NCI-H1417 (cell line): ENCODE measurements at places on chromosomes 11 and 22.

DNA sequence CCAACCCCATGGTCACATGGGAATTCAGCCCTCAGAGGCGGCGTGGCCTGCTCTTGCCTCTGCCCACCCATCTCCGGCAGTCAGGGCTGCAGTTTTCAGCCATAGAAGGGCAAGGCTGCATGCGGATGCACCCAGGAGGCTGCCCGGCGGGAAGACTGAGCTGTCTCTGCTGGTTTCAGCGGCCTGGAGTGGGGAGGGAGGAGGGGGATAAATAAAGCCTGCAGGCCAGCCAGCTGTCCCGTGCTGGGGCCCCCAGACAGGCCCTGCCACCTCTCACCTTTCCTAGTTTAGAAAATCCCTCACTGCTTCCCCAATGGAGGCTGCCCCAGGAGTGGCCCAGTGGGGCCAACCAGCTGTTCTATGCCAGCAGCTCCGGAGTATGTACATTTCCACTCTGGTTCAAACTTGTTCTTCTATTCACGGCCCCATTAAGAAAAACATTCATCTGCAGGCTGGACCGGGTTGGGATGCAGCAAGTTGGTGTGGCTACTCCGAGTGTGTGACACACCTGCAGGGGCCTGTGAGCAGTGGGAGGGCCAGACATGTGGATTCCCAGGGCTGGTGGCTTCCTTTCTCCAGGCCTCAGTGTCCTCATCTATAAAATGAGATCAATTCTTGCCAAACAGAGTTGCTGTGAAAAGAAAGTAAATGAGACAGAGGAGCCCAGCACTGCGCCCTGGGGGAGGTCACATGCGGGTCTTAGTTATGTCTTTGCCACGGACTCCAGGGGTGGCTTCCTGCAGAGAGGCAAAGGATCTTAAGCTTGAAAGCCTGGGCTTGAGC, 5.0 kb downstream of the MICALL1 start:
- DNase-seq = no peak

GRCh38 chr22:49777569-49778249, 50.0 kb downstream of the BRD1 start:
- no peak for DNase-seq

DNA sequence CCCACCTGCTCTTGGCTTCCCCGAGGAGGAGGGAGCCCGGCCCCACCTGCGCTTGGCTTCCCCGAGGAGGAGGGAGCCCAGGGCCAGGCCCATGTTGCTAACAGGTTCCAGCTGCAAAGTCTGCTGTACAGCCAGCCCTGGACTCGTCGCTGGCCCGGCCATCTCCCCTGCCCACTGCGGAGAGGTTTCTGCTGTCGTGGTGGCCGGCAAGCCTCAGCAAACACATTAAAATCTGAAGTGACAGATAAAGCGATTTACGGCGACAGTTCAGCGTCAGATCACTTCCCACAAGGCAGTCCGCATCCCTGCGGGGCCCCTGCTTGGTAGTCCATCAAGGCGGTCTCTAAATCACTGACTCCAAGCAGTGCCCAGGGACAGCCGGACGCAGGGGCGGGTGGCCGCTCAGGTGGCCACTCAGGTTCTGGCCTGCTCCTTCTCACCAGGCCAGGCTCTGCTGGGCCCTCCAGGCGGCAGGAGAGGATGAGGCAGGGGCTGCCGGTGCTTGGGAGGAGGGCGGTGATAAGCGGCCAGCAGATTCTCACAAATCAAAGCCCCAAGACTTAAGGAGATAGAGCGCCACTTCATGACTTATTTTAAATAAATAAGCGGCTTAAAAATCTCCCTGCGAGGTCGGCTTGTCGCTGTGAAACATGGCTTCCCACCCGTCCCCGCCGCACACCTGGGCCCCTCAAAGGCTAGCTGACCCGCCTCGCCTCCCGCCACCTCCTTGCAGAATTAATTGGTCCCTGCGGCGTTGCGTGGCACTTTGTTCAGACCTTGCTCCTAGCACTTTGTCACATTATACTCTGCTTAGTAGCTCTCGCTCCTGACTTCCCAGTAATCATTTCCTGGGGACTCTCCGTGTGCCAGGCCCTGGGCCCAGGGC, 21.1 kb downstream of the MACROD1 start:
- peak; percentile 77 for DNase-seq

GRCh38 chr22:48553694-48554308, 1273.9 kb downstream of the BRD1 start:
- no peak for DNase-seq

- DNase-seq = no peak
These were observed 561 bp downstream of the TRMT112 start for GRCh38 chr11:64316672-64317324.

GRCh38 chr11:14318581-14318981, 40.4 kb downstream of the RRAS2 start:
- DNase-seq = no peak

DNA sequence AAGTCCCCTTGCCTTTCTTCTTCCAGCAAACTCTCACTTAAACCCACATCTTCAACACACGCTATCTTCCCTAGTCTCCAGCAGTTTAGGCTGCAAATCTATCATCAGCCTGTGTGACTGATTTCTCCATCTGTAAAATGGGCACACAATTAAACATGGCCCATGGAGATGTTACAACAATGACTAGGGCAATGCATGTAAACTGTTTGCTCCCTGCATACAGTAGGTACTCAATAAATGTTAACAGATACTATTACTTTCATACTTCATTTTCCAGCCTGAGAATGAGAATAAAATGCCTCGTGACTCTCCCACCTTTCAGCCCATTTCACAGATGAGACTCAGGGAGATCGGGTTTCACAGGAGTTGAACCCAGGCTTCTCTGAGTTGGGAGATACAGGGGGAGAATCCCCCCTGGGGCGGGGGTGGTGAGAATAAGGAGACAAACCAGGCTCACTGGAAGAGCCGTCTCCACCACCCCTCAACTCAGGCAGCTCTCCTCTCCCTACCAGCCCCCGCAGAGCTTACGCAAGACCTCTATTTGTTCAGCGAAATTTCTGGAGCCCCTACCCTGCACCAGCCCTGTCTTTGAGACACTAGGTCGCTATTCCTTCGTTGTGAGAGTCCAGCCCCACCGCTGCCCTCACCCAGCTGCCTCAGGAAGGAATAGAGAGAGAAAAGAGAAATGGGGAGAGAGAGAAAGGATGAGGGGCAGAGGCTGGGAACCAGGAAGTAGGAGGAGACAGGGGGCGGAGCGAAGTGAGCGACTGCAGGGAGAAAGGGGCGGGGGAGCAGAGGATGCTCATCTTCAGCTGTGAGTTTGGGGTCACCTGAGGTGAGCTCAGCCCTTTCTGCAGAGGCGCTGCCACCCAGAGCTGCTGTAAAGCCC, 42.1 kb upstream of the KLHL35 start:
- peak; percentile 13 for DNase-seq

- no peak for DNase-seq
These were observed 86.1 kb upstream of the BDNF start for GRCh38 chr11:27786331-27786730.

GRCh38 chr11:126156814-126157213, 54.6 kb downstream of the RPUSD4 start:
- no peak for DNase-seq

DNA sequence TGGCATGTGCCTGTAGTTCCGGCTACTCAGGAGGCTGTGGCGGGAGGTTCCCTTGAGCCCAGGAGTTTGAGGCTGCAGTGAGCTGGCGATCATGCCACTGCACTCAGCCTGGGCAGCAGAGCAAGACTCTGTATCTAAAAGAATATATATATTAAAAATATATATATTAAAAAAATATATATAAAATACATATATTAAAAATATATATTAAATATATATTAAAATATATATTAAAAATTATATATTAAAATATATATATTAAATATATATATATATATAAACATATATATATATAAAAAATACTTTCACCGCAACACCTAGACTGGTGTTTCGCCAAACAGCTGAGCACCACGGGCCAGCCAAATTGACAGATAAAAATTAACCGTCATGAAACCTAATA, 8.8 kb downstream of the TTC38 start:
- DNase-seq = no peak

DNA sequence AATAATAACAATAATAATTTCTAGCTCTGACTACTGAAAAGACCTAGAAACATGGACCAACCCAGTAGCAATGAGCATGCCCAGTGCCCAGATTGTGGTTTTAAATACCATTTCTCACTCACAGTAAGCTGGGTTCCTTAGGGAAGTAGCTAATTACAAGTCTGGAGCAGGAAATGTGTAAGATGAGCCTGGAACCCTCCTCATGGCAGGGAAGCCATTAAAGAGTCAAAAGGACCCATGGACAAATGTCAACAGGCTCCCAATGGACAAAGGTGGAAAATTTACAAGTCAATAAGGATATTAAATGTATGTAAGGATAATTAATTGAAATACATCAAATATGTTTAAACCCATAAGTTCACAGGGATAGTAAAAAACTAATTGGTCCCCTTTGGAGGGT, 10.6 kb upstream of the CSNK2A3 start:
- DNase-seq = no peak

- DNase-seq = no peak
These were observed 50.3 kb downstream of the PKNOX2 start for GRCh38 chr11:125214601-125215565.

DNA sequence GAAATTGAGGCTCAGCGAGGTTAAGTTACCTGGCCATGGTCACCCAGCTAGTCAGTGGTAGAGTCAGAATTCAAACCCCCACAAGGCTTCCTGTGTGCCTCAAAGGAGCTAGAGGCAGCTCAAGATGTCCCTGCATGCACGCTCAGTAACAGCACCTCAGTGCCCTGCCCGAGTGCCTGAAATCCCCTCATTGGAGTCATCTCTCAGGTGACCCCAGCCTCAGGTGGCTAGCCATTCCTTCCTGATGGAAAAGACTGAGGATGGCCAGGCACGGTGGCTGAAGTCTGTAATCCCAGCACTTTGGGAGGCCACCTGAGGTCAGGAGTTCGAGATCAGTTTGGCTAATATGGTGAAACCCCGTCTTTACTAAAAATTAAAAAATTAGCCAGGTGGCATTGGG, 36.9 kb downstream of the LIF start:
- DNase-seq = no peak

DNA sequence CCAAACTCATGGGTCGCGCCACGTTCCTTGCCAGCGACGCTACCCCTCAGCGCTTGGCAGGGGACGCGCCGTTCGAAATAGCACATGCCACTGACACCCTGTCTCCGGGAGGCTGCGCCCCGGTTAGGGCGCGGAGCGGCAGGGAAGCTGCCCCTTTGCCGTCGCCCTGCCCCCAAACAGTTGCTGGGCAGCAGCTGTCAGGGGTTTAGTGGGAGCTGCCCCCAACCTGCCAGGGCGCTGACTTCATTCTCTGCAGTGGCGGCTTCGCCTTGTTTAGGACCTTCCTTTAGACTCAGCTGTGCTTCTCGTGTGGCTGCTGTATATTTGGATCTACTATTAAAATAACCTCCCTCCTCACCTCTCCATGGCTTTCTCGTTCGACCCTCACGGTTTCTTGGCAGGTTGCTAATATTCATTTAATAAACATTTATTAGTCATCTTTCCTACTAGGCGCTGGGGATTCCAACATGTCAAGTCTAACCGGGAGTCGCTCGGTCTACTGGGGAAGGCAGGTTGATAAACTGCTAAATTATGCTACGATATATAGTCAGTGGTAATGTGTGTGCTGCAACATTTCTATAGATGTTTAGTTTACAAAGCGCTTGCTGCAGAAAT, 782 bp downstream of the TMEM109 start:
- no peak for DNase-seq

GRCh38 chr11:129620237-129621104, 195.2 kb upstream of the TMEM45B start:
- DNase-seq = no peak

DNA sequence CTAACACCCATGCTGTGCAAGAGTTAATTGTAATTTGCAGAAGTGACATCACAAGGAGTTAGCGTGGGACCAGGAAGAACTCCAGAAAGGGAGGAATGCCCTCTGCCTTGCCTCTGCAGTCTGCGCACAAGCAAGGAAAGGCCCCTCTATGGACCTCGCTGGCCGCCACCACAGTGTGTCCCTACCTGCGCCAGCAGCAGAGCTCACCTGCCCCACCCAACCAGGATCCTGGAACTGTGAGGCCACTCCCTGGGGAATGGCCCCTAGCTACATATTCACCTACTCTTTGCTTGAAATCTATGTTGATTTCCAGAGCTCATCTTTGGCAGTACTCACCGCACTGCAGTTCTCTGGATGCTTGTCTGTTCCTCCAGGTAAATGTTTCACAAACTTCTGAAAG, 72.0 kb upstream of the MTNR1B start:
- no peak for DNase-seq

GRCh38 chr11:41920374-41920773, 460.9 kb upstream of the LRRC4C start:
- DNase-seq = no peak

- DNase-seq = peak; percentile 83
These were observed 45.9 kb downstream of the ZNF143 start for GRCh38 chr11:9506489-9507276.

DNA sequence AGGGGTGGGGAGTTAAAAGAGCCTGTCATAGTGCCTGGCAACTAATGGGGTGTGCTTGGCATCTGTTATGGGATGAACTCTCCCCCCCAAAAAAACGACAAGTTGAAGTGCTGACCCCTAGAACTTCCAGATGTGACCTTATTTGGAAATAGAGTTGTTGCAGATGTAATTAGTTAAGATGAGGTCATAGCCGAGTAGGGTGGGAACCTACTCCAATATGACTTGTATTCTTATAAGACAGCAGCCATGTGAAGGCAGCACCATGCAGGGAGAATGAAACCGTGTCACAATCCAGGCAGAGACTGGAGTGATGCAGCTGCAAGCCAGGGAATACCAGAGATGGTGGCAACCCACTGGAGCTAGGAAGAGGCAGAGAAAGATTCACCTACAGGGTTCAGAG, 394.5 kb downstream of the TENM4 start:
- no peak for DNase-seq

DNA sequence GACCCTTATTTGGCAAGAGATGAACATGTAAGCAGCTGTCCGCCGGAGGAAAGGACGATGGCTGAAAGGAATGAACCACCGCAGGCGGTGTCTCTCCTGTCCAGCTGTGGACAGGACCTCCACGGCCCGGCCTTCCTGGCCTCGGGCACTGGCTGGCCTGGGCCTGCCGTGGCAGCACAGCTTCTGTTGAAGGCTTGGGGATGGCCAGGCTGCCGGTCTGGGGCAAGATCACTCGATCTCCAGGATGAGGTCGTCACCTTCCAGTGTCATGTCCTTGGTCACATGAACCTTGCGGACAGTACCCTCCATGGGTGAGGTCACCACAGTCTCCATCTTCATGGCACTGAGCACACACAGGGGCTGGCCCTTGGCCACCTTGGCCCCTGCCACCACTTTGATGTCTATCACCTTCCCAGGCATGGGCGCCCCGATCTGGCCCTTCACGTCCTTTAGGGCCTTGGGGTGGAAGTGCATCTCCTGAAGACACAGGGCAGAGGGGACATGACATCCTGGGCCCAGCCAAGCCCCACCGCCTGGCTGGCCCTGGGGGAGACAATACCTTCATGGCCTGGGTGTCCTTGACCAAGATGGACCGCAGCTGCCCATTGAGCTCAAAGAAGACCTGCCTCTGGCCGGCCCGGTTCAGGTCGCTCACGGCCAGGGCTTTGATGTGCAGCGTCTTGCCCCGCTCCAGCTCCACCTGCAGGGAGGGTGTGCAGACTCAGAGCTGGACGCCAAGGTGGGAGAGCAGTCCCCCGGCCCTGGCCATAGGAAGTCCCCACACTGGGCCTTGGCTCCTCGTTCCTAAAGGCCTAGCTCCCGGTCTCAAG, 5.6 kb downstream of the RCE1 start:
- DNase-seq = no peak

GRCh38 chr11:118625036-118625690, 17.7 kb downstream of the PHLDB1 start:
- no peak for DNase-seq
